Esophagus squamous epithelium (tissue), 5 donors: ENCODE measurements at places on chromosomes 16 and 17.
A peak's percentile ranks its signal among the peaks of the same experiment; 100 is the strongest.

- DNase-seq: no peak
Measured at GRCh38 chr16:30982548-30983288, 2.3 kb upstream of the HSD3B7 start.

DNA sequence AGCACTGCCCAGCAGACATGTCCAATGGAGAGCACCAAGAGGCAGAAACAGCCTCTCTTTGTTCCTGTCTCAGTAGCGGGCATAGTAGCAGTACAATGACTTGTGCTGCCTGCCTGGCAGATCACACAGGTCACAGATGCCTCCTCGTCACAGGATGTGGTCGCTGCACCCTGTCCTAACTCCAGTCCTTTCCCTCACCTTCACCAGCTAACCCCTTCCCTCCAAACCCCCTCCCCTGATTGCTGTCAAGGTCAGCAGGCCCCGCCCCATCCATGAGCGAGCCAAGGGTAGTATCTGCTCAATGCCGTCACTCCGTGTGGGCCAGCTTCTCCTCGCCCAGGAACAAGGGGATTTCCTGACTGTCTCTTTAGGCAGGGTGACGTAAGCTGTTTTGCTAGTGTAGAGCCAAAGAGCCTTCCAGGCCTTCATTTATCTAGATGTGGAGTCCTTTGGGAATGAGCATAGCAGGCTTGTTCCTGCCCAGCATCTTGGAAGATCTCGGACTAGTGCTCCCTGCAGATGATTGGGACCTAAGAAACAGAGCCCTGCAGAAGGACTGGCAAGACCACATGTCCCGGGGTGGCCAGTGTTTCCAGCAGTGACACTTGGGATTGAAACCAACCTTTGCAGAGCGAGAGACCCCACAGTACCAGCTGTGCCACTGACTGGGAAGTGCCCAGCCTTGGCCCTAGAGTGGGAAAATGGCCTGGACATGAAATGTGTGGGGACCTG lies 75.9 kb upstream of the TNRC6C start:
- DNase-seq: no peak

DNA sequence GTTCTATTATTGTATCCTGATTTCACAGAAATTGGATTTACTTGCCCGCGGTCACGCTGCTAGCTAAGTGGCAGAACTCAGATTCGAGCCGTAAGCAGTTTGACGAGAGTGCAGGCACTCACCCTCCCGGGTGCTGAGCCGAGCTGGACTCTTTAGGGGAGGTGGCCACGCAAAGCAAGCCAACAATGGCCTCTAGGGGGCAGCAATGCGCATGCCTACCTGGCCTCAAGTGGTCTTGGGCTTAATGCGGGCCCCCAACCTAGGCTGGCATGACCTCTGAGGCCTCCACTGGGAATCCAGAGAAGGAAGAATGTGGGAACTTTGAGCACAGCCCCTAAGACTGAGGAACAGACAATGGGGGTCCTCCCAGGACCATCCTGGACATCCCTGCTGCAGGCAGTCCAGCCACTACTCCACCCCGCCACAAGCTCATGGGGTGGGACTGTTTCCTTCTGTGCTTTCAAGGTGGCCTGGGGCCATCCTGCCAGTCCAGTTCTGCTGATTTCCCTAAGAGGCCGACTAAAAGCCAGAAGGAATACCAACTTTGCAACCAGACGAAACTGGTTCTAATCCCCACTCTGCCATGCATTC lies 276.5 kb downstream of the XYLT1 start:
- no peak for DNase-seq

DNA sequence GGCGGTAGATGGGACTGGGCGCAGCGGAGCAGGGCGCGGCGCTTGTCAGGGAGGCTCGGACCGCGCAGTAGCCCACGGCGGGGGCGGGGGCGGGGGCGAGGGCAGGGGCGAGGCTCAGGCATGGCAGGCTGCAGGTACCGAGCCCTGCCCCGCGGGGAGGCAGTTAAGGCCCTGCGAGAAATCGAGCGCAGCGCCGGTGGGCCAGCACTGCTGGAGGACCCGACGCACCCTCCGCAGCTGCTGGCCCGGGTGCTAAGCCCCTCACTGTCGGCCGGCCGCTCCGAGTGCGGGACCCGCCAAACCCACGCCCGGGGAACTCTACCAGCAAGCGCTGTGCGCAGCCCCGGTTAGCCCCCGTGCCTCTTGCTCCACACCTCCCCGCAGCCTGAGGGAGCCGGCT lies 90.2 kb upstream of the RPL38 start:
- no peak for DNase-seq

- no peak for DNase-seq
Measured at GRCh38 chr16:88012360-88012759, 61.1 kb downstream of the BANP start.

DNA sequence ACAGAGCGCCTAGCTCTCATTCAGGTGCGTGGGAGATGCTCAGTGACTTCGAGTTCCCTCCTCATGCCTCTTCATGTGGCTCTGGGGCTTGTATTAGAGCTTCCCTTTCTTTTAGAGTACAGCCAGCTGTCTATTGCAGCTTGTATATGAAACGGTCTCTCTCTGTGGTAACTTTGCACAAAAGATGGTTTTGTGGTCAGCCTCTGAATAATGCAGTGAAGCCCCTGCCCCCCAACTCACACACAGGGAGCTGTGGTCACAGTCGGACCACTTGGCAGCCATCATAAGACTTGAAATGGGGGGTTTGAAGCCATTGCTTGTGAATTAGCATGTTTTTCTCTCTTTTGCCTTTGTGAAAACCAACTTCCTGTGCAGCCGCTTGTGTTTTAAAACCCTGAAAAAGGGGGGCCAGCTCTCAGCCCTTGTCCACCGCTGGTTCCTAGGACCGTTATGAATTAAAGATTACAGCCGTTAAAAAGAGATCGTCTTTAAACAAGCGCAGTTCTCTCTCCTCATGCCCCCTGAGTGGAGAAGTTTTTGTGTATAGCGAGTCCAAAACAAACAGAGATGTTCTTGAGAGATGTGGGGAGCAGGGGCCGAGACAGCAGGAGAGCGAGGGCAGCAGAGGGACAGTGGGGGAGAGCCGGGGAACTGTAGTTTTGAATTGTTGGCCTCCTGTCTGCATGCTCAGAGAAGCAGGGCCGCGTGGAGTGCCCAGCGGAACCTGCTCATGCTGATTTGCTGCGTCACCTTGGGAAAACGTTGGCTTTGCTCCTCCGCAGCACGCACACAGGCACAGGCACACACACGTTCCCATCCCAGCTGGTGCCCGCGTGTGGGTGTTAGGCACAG lies 199.0 kb downstream of the MSI2 start:
- DNase-seq: no peak

DNA sequence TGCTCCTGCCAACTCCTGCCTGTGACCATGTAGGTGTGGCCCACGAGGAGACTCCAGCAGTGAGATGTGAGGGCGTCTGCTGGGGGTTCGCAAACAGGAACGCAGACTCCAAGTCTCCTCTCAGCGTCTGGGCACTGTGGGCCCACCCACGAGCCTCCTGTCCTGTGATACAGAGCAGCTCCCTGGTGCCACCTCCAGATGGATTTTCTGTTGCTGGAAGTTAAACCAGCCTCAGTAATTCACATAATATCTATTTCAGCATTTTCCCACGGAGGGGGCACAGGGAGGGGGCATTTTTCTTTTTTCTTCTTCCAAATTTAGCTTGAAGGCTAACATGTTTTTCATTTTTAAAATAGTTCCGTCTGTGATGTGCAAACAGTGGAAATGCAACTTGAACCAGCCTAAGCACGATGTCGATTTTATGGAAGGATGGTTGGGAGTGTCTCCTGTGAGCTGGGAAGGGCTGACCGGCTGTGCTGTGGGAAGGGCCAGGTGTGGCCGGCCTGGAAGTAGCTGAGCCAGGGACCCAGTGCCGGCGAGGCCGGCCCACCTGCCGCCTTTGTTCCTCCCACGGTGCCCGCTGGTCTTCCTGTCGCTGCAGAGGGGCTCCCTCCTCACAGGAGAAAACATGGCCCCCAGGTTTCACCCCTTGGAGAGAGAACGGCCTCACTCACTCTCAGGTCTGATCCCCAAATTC lies 3.9 kb upstream of the RAB40B start:
- no peak for DNase-seq

- DNase-seq: peak; percentile 39
Measured at GRCh38 chr17:57902800-57903759, 52.1 kb downstream of the CUEDC1 start.

DNA sequence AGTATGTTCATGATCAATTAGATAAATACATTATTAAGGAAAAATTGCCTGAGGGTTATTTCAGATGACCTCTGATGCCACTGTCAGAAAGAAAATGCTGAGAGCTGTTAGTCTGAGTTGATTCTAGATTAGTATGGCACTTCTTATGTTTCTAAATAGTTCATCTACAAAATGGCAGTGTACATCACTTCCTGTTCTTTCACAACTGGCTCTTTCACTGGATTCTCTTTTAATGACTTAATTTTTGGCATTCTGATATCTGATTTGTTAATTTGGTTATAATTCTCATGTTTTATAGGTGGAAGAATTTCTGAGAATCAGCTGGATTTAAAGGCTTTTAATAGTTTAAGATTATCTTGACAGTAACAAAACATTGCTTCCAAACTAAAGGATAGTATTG lies 3.3 kb downstream of the TAOK1 start:
- DNase-seq: no peak

- no peak for DNase-seq
Measured at GRCh38 chr17:37774504-37774903, 29.6 kb upstream of the HNF1B start.

DNA sequence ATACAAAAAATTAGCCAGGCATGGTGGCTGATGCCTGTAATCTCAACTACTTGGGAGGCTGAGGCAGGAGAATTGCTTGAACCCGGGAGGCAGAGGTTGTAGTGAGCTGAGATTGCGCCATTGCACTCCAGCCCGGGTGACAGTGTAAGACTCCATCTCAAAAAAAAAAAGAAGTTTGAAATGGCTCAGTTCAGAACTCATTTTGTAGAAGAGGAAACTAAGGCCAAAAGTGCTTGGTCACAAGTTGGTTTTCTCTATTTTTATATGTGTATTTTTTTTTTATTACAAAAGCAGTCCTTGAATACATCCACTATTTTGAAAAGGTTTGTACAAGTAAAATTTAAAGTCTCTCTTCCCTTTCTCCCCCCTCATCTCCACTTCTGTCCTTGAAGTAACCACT lies 5.5 kb downstream of the TAC4 start:
- no peak for DNase-seq

DNA sequence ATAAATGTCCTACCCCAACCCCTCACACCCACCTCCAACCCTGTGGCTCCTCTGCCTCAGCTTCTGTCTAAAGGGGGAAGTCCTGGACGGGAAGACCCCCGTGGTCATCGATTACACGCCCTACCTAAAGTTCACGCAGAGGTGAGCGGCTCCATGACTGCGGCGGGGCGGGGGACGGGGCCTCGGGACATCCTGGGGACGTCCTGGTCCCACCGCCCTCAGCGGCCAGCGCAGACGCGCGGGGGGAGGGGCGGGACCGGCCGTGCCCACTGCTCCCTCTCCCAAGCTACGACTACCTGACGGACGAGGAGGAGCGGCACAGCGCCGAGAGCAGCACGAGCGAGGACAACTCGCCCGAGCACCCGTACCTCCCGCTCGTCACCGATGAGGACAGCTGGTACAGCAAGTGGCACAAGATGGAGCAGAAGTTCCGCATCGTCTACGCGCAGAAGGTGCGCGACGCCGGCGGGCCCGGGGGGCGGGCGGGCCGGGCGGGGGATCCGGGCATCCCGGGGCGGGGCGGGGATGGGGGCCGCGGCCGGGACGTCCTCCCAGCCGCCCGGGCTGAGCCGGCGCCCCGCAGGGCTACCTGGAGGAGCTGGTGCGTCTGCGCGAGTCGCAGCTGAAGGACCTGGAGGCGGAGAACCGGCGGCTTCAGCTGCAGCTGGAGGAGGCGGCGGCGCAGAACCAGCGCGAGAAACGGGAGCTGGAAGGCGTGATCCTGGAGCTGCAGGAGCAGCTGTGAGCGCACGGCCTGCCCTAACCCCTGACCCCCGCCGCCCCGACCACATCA lies 6.7 kb downstream of the RUNDC3A start:
- DNase-seq: no peak

DNA sequence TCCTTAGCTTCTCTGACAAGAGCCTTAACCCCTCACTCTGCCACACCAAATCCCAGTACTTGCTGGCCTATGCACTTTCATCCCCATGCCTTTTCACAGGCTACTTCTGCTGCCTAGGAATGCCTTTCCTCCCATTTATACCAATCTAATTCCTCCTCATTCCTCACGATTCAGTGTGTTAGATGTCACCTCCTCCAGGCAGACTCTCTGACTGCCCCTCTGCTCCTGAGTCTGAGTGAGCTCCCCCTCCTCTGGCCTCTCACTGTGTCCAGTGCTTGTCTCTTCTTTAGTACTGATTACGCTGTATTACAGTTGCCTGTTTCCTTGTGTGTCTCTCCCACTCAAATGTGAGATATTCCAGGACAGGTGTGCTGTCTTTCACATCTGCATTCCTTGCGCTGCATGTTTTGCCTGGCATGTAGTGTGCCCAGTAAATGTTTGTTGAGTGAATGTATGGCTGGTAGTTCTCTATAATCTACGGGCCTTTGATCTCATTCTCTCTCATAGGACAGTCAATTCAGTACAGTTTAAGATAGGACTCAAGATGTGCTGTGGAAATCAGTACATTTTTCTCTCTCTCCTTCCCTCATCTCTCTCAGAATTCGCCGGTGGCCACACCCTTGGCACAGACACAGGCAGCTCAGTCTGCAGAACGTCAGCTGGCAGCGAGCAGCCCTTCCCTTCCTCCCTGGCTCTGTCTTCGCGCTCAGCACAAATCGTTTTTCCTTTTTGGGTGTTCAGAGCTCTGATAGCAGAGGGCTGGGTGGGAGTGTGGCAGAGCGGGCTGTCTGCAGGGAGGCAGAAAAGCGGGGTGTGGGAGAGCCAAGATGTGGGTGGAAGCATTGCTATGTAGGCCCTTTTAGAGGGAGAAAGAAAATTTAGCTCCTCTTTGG lies 18.5 kb downstream of the ARL4D start:
- DNase-seq: no peak

DNA sequence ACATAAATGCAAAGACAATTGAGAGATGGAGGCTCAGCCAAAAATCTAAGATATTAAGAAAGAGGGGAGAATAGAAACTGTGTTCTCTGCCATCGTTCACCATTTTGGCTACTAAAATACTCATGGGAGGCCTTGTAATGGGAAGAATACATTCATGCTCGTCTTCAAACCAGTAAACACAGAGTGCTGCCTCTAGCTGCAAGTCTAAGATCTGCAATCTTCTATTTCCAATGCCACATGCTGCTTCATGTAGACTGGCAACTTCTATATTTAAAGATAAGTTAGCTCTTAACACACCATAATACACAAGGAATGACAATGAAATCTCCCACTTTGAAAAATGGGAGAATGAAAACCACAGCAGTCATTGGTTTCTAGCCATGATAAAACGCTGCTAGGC lies 387.3 kb downstream of the HS3ST3B1 start:
- DNase-seq: no peak

DNA sequence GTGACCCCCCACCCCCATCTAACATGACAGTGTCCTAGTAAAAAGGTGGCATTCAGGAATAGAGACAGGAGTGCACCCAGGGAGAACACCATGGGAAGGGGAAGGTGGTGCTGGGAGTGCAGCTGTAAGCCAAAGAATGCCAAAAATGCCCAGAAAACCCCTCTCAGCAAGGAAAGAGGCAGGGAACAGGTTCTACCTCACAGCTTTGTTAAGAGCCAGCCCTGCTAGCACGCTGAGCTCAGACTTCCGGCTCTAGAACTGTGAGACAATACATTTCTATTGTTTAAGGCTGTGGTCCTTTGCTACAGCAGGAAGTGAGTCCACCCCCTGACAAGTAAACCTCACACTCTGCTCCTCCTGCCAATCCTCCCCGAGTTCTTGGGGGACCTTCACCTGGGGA lies 302.4 kb upstream of the N4BP1 start:
- DNase-seq: no peak

- DNase-seq: no peak
Measured at GRCh38 chr17:81065500-81065899, 30.5 kb downstream of the BAIAP2 start.
